ENCODE measurements at places on chromosomes 11 and 22.

DNA sequence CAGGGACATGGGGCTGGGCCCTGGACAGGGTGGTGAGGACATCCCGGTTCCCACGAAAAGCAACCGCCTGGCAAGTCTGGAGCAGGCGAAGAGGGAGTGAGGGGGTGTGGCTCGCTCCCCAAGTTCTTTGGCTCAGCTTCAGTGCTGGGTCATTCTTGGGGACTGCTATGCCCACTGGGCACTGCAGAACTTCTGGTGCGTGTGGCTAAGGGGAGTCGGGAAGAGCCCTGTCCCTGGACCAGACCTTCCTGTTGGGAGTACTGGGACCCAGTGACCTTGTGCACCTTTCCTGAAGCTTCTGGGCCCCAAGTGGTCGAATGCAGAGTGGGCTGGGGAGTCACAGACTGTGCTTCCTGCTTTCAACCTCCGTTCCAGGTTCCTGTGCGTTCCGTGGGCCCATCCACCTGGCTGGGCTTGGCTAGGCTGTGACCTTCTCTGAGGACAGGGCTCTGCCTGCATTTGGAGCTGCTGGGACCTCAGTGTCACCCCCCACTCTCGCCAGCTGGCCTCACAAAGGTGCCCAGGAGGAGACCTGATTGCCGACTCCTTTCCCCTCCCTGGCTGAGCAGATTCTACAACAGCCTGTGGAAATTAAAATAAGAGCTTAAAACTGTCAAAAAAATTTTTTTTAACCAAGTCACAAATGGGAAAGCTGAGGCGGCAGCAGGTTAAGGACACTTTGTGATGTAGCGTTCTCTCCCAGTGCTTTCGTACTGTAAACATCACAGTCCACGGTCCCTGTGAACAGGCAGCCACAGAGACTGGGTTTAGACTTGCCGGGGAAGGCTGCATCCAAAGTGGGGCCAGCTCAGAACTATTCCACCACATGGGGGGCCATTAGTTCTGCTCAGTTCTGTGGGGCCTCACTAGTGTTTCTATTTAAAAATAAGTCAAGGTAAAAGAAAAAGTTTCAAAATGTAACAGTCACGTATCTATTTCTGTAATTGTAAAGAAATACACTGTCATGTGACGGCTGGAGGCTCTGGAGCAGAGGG lies 63.8 kb upstream of the WNT7B start:
- no peak for DNase-seq

DNA sequence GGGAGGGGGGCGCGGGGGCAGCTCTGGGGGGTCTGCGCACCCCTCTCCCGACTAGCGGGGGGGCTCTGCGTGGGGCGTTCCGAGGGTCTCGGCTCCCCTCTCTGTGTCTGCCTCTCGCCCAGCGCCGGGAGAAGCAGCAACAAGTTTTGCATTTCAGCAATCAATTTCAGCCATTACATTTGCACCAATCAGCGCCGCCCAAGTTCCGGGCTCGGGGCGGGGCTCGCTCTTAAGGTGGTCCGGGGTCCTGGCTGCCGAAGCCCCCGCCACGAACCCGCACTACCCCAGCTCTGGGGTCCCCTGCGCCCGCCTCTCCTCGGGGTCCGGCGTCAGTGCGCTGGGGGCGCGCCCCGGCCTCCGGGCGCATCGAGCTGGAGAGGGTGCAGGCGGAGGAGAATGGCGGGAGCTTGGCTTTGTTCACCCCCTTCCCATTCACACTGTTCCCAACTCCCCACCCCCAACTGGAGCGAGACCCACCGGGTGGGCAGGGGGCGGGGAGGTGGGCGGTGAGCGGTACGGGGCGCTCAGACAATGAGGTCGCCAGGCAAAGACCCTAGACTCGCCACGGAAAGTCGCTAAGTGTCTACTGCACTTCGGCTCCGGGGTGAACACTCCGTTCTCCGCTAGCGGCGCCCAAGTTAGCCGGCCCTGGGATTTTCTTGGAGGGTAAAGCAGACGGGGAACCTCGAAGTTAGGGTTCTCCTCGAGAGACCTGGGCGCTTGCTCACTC lies at the start of gene MN1:
Gene MN1, minus strand, starts transcription at position 141 of the 730 bp plus-strand sequence. CDS start 1,213 bp downstream, outside the sequence.
- DNase-seq, result no peak

- DNase-seq, result no peak
These were observed 59.3 kb downstream of the GGTLC2 start for GRCh38 chr22:22703715-22704114.

- no peak for DNase-seq
These were observed 120.9 kb upstream of the LDLRAD3 start for GRCh38 chr11:35822815-35823495.

DNA sequence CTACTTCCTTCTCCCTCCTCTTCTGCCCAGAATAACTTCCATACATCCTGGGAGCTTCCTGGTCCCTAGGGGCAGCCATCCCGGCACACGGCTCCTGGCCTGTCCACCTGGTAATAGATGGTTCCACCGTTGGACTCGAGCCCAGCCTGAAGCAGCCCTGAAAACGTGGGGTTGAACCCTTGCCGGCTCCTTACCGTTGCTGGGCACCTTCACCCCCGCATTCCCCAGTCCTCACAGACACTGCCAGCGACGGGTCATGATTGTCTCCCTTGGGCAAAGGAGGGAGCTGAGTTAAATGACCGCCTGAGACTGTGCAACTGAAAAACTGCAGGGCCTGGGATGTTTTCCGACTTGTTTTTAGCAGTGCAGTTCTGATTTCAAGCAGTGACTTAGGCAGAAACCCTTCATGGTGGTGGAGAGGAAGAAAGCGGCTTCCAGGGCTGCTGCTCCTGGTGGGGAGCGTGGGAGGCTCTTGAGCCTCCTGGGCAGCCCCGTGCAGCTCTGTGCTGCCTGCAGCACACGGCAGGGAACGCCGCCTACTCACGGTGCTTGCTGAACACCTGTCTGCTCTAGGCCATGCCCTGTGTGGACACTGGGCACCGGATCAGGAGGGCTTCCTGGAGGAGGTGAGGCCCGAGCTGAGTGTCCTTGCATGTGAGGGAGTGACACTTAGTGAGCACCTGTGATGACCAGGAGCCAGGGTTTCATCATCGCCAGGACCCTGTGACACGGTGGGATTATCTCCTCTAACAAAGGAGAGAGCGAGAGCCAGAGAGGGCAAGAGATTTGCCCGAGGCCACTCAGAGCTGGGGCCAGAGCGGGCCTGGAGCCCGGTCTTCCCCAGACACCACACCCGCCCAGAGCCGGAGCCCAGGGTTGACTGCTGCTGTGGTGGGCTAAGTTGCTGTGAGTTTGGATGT lies 77.4 kb downstream of the FBLN1 start:
- DNase-seq, result no peak

- no peak for DNase-seq
These were observed 70.0 kb upstream of the HTATIP2 start for GRCh38 chr11:20293531-20293930.

- DNase-seq, result no peak
These were observed 12.0 kb downstream of the TNNT3 start for GRCh38 chr11:1931341-1932104.

DNA sequence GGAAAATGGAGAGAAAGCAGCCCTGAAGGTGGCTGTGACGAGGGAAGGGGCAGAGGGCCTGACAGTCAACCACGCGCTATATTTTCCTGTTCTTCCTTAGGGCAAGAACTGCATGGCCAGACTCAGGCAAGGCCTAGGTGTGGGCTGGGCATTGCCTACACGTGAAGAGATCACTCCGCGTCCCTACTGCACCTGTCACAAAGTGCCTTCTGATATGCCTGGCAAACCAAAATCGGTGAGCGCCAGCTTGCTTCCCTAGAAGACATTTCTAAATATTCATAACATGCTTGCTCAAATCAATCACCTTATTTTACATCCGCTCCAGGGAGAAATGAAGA lies 6.3 kb downstream of the TMEM121B start:
- DNase-seq, result no peak

DNA sequence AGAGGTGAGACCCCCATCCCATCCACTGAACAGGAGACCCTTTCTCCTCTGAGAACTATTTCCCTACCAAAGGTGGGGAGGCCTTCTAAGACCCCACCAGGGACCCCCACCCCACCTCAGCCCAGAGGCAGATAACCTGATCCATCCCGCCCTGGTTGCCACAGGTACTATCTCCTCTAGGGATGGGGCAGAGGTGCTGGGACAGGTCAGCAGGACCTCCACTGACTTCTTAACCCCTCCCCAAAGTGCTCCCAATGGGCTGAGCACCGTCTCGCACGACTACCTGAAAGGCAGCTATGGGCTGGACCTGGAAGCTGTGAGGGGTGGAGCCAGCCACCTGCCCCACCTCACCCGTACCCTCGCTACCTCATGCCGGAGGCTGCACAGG lies 4.3 kb downstream of the INPPL1 start:
- no peak for DNase-seq

DNA sequence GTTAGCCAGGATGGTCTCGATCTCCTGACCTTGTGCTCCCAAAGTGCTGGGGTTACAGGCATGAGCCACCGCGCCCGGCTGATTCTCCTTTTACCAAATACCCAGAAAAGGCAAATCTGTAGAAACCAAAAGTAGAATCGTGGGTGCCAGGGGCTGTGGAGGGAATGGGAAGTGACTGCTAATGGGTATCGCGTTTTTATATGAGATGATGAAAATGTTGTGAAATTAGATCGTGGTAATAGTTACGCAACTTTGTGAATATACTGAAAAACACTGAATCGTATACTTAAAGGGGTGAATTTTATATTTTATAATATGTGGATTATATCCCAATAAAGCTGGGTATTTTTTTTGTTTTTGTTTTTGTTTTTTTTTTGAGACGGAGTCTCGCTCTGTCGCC lies 48.2 kb upstream of the CREB3L1 start:
- DNase-seq, result no peak

DNA sequence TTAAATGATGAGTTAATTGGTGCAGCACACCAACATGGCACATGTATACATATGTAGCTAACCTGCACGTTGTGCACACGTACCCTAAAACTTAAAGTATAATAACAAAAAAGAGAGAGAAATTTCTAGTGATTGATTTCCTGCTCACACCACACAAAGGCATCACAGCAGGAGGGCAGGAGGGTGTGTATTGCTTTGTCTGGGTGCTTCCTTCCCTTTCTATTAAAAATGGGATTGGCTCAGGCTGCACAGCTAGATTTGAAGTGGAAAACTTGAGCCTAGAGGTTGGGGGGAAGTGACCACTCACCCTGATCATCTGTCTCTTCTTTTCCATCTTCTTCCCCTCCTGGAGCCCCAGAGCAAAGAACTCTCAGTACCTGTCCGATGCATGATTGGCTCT lies 944 bp upstream of the SCGB1D2 start:
- no peak for DNase-seq

GRCh38 chr22:49583341-49583740 lies 244.3 kb downstream of the BRD1 start:
- no peak for DNase-seq

- DNase-seq, result no peak
These were observed 2.5 kb upstream of the STK33 start for GRCh38 chr11:8596504-8597046.

DNA sequence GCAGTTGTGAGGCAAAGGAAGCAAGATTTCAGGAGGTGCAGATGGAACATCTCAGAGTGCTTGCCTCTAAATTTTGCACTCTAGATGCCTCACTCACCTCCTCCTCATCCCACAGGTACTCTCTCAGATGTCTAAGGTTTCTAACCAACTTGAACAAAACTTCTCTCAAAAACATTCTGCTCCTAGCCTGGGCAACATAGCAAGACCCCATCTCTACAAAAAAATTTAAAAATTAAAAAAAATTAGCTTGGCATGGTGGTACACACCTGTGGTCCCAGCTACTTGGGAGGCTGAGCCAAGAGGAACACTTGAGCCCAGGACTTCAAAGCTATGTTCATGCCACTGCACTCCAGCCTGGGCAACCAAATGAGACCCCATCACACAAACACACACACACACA lies 4.2 kb downstream of the ZNF280A start:
- no peak for DNase-seq

DNA sequence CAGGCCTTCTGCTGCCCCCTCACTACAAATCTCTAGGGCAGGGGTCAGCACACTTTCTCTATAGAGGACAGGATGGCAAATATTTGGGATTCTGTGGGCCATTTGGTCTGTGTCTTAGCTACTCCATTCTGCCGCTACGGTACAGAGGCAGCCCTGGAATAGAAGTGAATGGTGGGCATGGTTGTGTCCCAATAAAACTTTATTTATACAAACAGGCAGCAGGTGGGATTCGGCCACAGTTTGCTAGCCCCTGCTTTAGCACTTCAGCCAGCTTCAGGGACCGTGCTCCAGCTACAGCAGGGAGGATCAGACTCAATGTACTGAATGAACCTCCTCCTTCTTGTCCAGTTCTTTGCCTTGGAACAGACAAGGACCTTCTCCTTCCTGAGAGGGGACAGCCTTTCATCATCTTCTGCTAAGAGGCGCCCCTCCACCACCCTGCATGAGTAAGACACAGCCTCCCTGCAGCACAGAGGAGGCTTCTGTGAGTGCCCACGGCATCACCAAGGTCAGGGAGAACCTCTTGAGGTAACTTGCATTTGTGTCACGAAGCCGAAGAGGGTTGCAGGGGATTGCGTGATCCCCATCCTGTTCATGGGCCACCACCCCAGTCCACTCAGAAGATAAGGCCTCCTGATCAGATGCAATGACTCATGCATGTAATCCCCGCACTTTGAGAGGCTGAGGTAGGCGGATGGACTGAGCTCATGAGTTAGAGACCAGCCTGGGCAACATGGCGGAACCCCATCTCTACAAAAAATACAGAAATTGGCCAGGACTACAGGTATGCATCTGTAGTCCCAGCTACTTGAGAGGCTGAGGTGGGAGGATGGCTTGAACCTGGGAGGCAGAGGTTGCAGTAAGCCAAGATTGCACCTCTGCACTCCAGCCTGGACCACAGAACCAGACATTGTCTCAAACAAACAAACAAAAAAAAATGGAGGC lies 4.6 kb downstream of the C11orf24 start:
- DNase-seq, result no peak

DNA sequence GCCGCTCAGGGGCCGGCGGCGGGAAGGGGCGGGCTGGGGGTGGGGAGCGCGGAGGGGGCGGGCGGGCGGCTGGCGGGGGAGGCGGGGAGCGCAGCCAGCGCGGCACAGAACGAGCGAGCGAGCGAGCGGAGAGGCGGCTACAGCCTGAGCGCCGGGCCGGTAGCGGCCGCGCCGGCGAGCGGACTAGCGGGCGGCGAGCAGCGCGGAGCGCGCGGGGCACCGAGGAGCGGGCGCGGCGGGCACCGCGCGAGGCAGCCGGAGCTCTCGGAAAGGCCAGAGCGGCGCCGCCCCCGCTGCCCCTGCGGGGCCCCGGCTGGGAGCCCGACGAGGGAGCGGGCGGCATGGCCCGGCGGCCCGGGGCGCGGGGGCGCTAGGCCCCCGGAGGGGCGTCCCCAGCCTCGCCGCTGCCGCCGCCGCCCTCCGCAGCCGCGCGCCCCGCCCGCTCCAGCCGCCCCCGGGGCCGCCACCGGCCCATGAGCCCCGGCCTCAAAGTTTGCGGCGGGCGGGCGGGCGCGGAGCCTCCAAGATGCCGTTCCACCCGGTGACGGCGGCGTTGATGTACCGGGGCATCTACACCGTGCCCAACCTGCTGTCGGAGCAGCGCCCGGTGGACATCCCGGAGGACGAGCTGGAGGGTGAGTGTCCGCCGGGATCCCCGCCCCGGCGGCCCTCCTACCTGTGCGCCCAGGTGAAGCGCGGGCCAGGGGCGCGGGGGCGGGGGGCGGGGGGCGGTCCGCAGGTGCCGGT lies at the start of gene CABP7:
Gene CABP7, plus strand, starts transcription at position 105 of the 747 bp plus-strand sequence. Its CDS starts 422 bp downstream, at position 527.
- no peak for DNase-seq

All from NCI-H2107 (cell line).